ENCODE measurements at places on chromosomes 12 and 14.

DNA sequence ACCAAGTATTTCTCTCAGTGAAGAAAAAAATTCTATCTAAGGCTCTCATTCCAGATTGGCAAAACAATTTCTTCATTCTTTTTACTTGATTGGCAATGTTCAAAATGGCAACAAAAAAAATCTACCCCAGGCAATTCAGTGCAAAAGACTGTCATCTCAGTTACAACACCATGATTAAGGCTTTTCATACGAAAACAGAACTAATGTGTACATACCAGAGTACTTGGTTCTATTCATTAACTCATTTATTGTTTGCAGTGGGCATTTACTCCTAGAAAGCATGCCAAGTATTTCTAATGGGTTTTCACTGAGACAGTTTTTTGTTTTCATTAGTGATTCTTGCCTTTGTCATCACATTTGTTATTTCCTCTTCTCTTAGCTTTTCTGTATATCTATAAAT, 33.0 kb downstream of the DBX2 start:
- H3K4me1 ChIP-seq: no peaks in the 10 kb centered on the region
- H3K27me3 ChIP-seq: peaks cover 10% of the 10 kb centered on the region
- DNase-seq: no peak
- H3K36me3 ChIP-seq: no peaks in the 10 kb centered on the region
- no peak overlapping the region for H3K4me3 ChIP-seq

DNA sequence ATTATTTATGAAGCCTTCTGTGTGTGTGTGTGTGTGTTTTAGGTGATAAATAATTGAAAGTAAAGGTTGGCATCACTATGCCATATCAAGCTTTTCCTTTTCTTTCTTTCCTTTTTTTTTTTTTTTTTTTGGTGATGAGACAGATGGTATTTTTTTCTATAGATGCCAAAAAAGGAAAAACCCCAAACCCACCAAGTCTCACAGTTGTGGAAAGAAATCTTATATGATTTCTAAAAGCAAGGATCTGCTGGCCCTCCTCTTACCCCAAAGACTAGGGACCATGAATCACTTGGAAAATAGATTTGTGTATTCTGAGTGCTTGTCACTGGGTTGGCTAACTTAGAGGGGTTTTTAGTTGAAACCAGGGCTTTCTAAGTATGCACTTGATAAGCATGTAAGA, 181.3 kb downstream of the TMEM117 start:
- H3K27ac ChIP-seq: no peak overlapping the region
- no peaks in the 10 kb centered on the region for H3K27me3 ChIP-seq
- H3K4me1 ChIP-seq: no peaks in the 10 kb centered on the region
- H3K36me3 ChIP-seq: no peaks in the 10 kb centered on the region
- H3K4me3 ChIP-seq: no peak overlapping the region
- DNase-seq: no peak

DNA sequence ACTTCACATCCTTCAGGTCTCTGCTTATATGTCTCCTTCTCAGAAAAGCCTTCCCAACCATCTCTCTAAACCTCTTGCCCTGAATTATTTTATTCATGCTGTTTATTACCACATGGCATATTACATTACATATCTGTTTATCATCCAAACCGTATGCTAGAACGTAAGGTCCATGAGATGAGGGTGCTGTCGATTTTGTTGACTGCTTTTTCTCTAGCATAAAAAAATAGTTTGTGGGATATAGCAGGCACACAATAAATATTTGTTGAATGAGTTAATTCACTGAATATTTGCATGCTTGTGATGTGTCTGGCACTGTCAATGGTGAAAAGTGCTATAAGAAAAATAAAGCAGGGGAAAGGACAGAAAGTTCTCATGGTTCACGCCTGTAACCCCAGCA, 22.9 kb downstream of the SAMD4A start:
- peaks cover 96% of the 10 kb centered on the region for H3K27me3 ChIP-seq
- DNase-seq: no peak
- H3K4me3 ChIP-seq: no peak overlapping the region
- no peaks in the 10 kb centered on the region for H3K36me3 ChIP-seq

DNA sequence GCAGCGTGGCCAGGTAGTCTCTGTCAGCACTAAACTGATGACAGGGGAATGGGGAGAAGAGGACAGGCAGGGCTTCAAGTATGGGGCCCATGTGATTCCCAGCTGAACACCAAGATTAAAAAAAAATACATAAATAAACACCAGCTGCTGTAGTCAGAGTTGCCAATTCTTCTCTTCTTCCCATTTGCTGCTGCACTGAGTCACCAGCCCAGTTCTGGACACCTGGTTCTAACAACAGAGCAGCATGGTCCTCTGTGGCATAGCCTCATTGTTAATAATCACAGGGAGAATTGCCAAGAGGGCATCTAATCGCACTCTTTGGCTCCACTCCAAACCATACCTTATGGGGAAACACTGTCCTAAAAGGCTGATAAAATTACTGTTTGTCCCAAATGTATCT, 15.1 kb downstream of the PPM1H start:
- no peak overlapping the region for H3K4me3 ChIP-seq
- no peaks in the 10 kb centered on the region for H3K4me1 ChIP-seq
- no peak for DNase-seq
- H3K27me3 ChIP-seq: peaks cover 10% of the 10 kb centered on the region

GRCh38 chr12:121784460-121784859, 9.0 kb downstream of the RHOF start:
- peak overlapping the region; percentile 91 for H3K4me3 ChIP-seq
- DNase-seq: no peak
- peaks cover 71% of the 10 kb centered on the region for H3K4me1 ChIP-seq
- H3K27ac ChIP-seq: peak overlapping the region; percentile 99
- H3K27me3 ChIP-seq: no peaks in the 10 kb centered on the region

GRCh38 chr12:71562676-71563595, 100.7 kb downstream of the ZFC3H1 start:
- no peaks in the 10 kb centered on the region for H3K4me1 ChIP-seq
- DNase-seq: no peak
- no peak overlapping the region for H3K4me3 ChIP-seq
- peaks cover 26% of the 10 kb centered on the region for H3K27me3 ChIP-seq
- no peaks in the 10 kb centered on the region for H3K36me3 ChIP-seq
- H3K27ac ChIP-seq: no peak overlapping the region

DNA sequence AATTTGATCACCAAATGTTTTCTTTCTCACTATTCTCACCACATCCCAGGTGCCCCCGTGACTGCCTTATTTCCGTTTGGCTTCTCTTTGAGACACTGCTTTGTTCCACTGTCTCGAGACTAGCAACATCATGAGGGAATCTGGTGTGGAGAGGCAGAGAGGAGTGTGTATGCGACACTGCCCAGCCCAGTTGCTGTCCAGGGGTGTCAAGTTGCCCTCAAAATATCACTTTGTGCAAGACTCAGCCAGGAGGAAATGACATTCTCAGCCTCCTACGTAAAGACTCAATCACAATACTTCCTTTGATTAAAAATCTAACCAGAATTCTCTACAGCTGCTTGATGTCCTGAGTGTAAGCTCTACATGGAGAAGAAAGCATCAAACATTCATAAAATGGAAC, 48.2 kb upstream of the EEA1 start:
- no peak for DNase-seq
- peaks cover 25% of the 10 kb centered on the region for H3K27me3 ChIP-seq
- no peaks in the 10 kb centered on the region for H3K4me1 ChIP-seq
- no peak overlapping the region for H3K4me3 ChIP-seq
- H3K27ac ChIP-seq: no peak overlapping the region
- H3K36me3 ChIP-seq: no peaks in the 10 kb centered on the region

- no peaks in the 10 kb centered on the region for H3K4me1 ChIP-seq
- no peaks in the 10 kb centered on the region for H3K27me3 ChIP-seq
- DNase-seq: no peak
- no peak overlapping the region for H3K27ac ChIP-seq
Measured at GRCh38 chr14:37566811-37567371, 28.2 kb downstream of the FOXA1 start.

DNA sequence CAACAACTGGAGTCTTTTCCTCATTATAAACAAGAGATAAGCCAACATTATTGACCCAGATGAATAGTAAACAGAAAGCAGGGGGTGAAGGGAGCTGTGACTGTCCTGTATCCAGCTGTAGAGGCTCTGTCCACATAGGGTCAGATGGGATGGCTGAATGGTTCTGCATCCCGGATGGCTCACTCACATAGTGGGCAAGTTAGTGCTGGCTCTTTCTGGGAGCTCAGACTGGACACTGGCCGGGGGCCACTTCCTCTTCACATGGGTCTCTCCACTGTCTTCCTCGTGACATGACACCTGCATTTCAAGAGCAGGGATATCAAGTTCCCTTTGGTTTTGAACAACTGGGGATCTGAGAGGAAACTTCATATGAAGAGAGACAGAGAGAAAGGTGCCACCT, 969.6 kb upstream of the TMEM132C start:
- no peaks in the 10 kb centered on the region for H3K36me3 ChIP-seq
- DNase-seq: no peak
- no peaks in the 10 kb centered on the region for H3K4me1 ChIP-seq
- H3K27ac ChIP-seq: no peak overlapping the region
- H3K4me3 ChIP-seq: no peak overlapping the region
- H3K27me3 ChIP-seq: peaks cover 25% of the 10 kb centered on the region

- H3K27ac ChIP-seq: no peak overlapping the region
- DNase-seq: no peak
- H3K4me1 ChIP-seq: peaks cover 8% of the 10 kb centered on the region
- no peak overlapping the region for H3K4me3 ChIP-seq
Measured at GRCh38 chr12:121008347-121009098, 7.8 kb downstream of the C12orf43 start.

DNA sequence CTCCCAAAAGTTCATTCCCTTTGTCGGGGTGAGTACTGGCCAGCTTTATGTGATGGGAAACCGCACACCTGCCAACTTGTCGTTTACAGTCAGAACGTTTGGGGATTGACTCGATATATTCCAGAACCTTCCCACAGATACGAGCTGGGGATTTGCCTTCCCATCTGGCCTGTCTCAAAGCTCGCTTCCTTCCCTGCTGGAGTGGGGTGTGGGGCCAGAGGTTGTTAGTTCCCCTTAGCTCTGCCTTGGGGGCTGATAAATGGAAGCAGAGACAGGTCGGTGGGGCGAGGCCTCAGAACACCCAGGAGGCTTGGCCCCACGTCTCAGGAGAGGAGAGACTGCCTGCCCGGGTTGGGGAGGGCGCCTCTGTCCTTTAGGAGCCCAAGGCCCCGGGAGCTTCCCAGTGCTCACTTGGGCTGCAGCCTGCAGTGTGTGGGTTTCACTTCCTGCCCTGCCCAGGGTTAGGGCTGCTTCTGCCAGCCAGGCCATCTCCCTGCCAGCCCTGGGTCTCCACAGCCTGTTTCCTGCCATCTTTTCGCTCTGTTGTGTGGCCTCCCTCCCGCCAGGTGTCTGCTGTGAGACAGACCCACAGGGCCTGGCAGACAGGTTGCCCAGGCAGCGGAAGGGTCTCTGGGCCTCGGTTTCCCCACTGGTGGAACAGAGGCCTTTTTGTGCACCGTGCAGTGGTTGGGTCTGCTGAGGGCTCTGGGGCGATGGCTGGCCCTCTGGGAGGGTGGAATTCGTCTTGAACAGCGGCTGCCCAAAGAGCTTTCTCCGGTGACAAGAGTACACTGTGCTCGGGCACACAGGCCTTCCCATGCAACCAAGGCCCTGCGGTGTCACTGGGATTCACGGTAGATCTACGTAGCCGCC, 8.1 kb upstream of the TEX22 start:
- no peak for DNase-seq
- H3K4me3 ChIP-seq: no peak overlapping the region
- no peaks in the 10 kb centered on the region for H3K4me1 ChIP-seq
- H3K27me3 ChIP-seq: no peaks in the 10 kb centered on the region
- H3K27ac ChIP-seq: no peak overlapping the region

DNA sequence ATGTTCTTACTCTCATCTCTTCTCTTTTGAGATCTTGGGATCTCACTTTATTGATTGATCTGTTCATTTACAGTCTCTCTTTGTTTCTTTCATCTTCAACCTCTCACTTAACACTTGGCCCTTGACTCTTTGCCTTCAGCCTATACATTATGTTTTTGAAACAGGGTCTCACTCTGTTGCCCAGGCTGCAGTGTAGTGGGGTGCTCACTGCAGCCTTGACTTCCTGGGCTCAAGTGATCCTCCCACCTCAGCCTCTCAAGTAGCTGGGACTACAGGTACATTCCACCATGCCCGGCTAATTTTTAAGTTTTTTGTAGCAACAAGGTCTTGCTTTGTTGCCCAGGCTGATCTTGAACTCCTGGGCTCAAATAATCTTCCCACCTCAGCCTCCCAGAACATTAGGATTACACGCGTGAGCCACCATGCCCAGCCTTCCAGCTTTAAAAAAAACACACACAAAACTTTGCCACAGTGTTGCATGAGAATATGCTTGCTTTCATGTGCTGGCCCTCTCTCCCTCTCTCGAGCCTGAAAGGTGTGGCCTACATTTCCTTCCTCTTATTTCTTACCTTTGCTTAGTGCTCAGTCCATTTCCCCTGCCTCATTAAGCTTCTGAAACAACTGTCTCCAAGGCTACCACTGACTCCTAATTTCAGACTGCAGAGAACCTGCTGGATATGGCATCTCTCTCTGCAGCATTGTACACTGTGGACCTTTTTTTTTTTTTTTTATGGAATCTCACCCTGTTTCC, 9.9 kb downstream of the DIP2B start:
- H3K27me3 ChIP-seq: no peaks in the 10 kb centered on the region
- peak overlapping the region; percentile 40 for H3K4me3 ChIP-seq
- peak overlapping the region; percentile 6 for H3K27ac ChIP-seq
- no peaks in the 10 kb centered on the region for H3K36me3 ChIP-seq

DNA sequence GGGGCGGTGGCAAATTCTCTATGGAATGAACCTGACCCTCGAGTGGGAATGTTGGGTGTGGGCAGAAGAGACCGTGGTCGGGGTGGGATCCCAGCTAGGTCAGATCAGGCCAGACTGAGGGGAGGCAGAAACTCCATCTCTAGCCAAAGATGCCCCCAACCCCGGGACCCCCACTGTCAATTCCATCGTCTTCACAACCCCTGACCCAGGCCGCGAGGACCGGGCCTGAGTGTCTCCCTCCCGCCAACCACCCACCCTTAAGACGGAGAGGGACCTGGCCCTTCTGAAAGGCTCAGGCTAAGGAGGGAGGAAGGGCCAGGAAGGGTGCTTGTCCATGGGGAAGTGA, 760 bp downstream of the PLEKHD1 start:
- H3K4me1 ChIP-seq: no peaks in the 10 kb centered on the region
- no peak overlapping the region for H3K4me3 ChIP-seq
- no peak for DNase-seq
- H3K27me3 ChIP-seq: peaks cover 54% of the 10 kb centered on the region
- no peaks in the 10 kb centered on the region for H3K36me3 ChIP-seq
